ENCODE measurements at places on chromosomes 1 and 21. TPM values are rescaled to one million over a fixed set of nuclear protein-coding genes. Genes with fewer than 3 reads are reported as not detected.

FBXO2 gene
- 1.0 TPM for total RNA-seq

GRCh38 chr1:5991381-5992025, 722 bp downstream of the NPHP4 start:
- peak; percentile 85 for DNase-seq

- no peak for DNase-seq
These were observed 467 bp downstream of the THRAP3 start for GRCh38 chr1:36224537-36225282.

DNA sequence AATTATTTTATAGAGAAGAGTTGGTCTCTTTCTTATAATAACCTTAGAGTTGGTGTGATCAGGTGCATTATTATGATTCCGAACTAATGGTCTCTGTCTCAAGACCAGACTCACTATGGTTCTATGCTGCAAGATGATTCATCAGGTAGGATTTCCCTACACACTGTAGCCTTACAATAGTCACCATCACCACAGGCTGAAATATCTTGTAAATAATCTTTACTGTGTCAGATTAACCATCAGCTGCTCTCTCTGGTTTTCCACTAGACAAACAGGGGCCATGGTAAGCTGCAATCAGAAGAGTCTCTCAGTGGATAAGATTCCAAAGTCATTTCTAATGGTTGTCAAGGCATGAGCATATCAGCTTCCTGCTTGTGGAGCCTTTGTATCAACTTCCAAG, 4.4 kb upstream of the GBP4 start:
- no peak for DNase-seq

DNA sequence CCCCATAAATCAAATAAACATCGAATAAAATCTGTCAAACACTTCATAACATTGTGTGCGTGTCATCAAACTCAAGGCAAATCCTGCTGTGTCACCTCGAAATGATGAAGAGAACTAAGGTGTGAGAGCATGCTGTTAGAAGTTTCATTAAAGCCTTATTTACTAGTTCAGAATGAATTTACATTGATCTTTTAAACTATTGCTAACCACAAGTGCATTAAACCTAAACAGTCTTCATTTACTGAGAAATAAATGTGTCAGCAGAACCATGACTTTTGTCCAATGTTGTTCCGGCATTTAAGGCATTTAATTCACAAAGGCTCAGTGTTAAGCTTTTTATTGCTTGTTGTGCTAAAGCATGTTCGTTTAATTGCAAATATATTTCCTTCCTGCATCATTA, 474.4 kb downstream of the SETD4 start:
- DNase-seq, result no peak

PCAT6 gene
- 1.4 TPM for total RNA-seq

ACKR1 gene
- total RNA-seq, result not detected

MRAP gene
- total RNA-seq, result not detected

NBPF4 gene
- not detected for total RNA-seq

DNA sequence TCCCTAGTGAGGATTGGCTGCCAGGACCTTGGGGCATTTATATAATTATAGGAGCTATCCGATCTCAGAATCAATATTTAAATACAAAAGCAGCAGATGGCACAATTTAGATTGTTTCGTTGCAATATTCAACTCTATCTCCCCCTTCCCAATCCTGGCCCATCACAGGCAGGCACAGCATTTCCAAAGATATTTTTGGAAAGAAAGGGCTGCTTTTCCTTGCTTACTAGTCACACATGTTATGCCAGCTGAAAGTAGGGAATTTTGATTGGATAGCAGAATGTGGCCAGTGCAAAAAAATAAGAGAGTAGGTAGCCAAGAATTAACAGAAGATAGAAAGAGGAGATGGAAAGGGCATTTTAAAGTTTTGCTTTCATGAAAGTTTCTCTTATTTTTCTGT, 37.9 kb downstream of the IL12RB2 start:
- DNase-seq, result no peak

- no peak for DNase-seq
These were observed 329.5 kb downstream of the SIPA1L2 start for GRCh38 chr1:232300466-232300865.

DNA sequence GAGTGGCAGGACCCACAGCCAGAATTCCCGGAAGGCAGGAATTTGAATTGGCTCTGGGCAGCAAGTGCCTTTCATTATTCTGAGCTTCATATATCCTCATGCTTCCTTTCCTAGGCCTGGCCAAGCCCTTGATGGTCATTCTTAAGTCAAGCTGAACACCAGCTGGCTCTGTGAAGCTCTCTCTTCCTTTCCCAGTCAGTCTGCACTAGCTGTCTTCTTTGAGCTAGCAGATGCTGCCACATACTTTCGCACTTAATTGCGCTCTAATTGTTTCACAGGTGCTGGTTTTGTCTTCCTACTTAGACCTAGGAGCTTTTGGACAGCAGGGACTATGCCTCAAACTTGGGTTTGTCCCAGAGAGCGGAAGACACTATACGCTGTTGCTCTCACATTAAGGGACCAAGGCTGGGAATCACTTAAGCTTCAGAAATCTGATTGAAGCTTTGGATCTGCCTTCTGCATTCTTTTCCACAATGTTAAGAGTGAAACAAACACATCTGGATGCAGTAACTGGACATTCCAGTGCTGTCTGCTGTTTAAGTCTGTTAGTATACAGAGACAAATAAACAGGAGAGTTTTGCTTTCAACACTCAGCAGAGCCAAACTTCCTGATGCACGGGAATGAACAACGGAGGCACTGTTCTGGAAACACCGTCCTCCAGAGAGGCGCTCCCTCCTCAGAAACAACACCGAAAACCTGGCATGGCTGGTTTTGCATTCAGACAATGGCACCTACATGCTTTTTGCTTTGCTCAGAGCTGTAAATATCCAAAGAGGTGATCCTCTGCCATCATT, 2.2 kb downstream of the TLR5 start:
- DNase-seq, result no peak

DNA sequence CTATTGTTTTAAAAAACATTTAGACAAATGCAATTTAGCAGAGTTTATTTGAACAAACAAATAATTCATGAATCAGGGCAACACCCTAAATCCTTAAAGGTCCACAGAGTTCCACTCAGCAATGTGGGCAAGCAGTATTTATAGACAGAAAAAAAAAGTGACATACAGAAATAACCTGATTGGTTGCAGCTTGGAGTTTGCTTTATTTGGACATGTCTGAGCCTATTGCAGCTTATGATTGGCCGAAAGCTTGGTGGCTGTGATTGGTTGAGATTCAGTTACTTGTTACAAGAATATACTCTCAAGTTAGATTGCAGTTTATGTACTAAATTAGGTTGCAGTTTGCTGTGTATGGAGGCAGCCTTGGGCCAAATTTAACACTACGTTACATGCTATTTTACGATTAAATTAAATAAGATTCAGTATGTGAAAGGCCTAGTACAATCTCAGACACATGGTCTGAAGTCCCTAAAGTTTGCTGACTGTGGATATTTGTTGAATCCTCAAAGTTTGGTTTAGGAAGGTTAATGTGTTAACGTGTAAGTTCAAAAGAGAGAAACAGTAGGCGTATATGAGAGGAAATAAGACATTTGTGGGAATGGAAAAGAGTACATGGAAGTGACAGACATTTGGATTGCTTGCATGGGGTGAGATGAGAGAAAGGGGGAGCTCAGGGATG, 6.9 kb upstream of the CAMSAP2 start:
- peak; percentile 50 for DNase-seq

TTC4 gene
- 41.6 TPM for total RNA-seq

GRCh38 chr1:92168657-92169056, 49.1 kb upstream of the C1orf146 start:
- DNase-seq, result no peak

LCE2B gene
- total RNA-seq, result not detected

GRCh38 chr1:159737238-159737916, 23.0 kb upstream of the CRP start:
- DNase-seq, result no peak

ADGRB2 gene
- total RNA-seq, result 0.45 TPM

DNA sequence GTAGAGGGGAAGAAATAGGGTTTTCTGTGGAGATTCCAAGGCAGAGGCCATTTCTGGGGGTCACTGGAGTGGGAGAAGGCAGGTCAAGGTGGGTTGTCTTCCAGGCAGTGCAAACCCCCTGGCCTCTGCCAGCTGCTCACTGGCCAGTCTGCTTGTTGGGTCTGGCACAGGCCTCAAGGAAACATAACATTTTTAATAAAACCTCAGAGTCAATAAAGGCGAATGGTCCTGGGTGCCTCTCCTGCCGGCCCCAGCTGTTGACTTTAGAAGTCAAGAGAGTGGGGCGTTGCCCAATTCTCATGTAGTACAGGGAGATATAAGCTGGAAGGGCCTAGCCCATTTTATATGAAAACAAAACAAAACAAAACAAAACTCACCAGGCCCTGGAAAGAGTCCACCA, 36.6 kb downstream of the RUNX3 start:
- no peak for DNase-seq

RORC gene
- total RNA-seq, result 1.3 TPM

- DNase-seq, result no peak
These were observed 21.9 kb upstream of the PKN2 start for GRCh38 chr1:88661951-88662699.

DNA sequence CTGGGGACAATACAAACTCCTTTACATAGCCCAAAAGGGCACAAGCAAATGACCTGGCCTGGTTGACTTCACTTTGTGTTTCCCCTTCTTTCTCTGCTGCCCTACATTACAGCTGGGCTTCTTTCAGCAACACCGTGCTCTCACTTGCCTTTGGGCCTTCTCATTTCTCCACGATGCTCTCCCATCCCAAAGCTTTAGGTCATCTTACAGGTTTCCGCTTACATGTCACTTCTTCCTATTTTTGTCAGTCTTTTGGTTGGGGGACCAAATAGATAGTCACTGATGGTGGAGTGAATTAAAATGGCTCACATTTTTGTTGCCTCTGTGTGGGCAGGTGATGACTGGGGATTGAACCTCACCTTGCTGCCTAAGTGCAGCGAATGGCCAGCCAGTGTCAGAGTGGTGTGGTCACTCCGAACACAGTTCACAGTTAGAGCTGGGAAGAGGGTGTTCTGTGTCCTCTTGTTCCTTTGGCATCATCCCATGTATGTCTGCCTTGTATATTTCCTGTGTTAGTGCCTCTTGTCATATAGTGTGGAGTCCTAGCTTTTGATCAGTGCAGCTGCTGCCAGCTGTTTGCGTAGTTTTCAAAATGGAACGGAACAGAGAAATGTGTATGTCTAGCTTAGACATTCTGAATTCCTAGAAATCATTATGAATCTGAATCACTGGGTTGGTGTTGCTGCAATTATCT, 134.8 kb downstream of the NOS1AP start:
- DNase-seq, result no peak

GRCh38 chr1:23222742-23223141, 5.4 kb upstream of the HTR1D start:
- no peak for DNase-seq

DNA sequence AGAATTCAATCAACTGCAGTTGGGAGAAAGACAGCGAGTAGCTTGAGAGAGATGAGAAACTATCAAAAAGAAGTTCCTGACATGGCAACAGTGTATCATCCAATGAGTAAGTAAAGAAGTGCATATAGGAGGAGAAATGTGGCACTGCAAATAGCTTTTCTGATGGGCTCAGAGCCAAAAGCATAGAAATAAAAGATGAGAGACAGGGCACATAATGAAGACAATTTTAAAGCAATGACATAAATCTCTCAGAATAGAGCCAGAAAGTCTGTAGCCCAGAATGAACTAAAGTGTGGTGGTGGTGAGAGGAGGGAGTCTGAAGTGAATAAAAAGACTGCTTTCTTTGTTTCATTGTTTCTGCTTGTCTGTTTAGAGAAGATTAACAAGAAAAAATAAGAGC, 34.3 kb downstream of the TNFSF18 start:
- DNase-seq, result no peak

GRCh38 chr1:9368356-9368755, 75.7 kb downstream of the SPSB1 start:
- no peak for DNase-seq

GRCh38 chr1:236480758-236481436, 42.9 kb upstream of the LGALS8 start:
- no peak for DNase-seq
